MCF 10A (cell line): ENCODE measurements at places on chromosomes 5 and 9.
A peak's percentile ranks its signal among the peaks of the same experiment; 100 is the strongest.

DNA sequence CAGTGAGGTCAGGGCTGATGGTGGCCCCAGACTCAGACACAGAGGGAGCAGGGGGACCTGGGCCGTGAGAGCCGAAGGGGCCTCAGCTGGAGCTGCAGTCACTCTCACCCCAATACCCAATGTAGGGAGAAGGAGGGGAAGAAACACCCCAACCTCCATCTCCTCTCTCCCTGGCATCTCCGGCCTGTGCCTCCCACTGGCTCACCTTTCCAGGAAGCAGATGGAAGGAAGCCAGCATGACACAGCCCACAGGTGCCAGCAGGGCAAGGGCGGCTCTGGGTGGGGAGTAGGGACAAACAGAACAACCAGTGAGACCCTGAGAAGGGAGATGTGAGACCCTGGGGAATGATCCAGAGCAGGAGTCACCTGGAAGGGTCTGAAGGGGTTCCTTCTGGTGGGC lies 3.0 kb upstream of the CRB2 start:
- peak; percentile 31 for DNase-seq

- no peak for DNase-seq
These were observed 19.8 kb downstream of the GLT6D1 start for GRCh38 chr9:135619599-135619886.

- no peak for DNase-seq
These were observed 181.1 kb upstream of the CHD1 start for GRCh38 chr5:99109894-99110293.

DNA sequence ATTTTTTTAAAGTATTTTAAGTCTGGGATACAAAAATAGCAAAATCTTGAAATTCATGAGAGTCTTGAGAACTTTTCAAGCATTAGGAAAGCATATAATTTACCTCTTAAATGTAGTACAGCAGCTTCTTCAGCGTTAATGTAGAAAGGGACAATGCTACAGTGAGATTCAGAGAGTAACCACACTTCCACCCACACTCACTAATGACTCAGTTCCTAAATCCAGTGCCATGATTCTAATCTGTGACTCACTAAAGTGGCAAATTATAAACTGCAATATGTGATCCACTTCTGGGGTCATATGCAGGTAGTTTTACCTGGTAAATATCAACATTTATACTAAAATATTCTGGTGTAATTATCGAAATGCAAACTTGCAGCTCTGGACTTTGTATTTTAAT lies 434.5 kb upstream of the TUSC1 start:
- peak; percentile 42 for DNase-seq

DNA sequence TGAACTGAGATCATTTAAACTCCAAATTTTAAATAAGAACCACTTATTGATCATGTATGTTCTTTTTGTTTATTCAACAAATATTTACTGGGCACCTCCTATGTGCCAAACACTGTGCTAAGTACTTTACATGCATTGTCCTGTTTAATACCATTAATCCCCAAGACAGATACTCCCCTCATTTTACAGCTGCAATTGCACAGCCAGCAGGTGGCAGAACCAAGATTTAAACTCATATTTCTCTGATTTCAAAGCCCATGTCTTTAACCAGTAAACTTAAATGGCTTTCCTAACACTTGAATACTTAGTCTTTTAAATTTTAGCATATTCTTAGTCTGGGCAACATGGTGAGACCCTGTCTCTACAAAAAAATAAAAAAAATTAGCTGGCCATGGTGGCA lies 43.4 kb upstream of the KIAA1958 start:
- peak; percentile 24 for DNase-seq

GRCh38 chr5:137292461-137293027 lies 206.6 kb downstream of the SPOCK1 start:
- DNase-seq = no peak

GRCh38 chr5:163459462-163459818 lies 462 bp downstream of the NUDCD2 start:
- no peak for DNase-seq

GRCh38 chr5:1174122-1174936 lies 27.1 kb upstream of the SLC6A19 start:
- DNase-seq = peak; percentile 82

DNA sequence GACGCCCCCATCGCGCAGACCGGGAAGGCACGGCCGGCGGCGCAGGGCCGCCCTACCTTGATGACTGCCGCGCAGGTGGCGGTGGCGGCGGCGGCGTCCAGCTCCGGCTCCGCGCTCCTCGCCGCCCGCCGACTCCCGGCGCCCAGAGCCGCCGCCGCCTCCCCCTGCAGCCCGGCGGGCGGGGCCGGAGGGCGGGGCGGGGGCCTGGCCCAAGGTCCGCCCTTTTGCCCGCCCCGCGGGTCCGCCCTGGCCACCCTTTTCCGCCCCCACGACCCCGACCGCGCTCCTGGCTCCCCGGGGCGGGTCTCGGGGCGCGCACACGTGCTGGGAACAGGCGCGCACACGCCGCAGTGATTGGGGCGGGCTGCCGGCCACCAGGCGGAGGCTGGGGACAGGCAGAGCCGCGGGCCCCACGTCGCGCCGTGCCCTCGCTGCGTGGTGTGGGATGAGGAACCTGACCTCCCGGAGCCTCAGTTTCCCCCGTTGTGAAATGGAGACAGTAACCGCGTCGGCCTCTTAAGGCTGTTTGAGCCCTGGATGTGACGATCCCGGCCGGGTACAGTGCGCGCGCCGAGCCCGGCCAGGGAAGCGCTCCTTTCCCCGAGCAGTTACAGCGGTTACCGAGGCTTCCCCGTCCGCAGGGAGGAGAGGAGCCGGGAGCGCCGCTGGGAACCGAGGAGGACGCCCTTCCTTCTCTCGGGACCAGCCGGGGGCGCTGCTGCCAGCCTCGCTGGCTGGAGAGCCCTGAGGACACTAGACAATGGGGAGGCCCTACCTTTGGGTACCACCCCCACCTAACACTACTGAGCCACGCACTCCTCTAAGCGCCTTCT lies at the start of gene CORO2A:
CORO2A (minus strand) TSS at position 135 of the 833 bp plus-strand sequence. CDS start 34,977 bp downstream, outside the sequence.
- peak; percentile 80 for DNase-seq

GRCh38 chr9:98786750-98787510 lies 9.4 kb downstream of the ANKS6 start:
- DNase-seq = no peak

DNA sequence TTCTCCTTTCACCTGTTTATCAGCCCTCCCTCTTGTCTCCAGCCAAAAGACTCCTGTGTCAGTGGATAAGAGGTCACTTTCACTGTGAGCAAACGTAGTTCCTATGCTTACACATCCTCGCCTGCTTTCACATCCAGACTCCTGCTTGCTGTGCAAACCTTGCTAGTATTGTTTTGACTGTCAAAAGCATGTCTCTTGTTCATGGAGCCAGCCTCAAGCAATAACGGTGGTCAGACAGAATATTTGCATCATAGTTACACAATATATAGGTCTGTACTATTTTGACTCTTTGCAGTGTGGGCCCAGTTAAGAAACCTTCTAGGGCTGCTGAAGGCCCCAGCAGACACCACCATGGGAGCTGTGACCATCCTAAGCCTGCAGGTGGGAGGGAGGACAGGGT lies 420.0 kb downstream of the SEMA5A start:
- peak; percentile 27 for DNase-seq

- DNase-seq = peak; percentile 62
These were observed 8.7 kb upstream of the TRPC7 start for GRCh38 chr5:136374003-136374402.

- no peak for DNase-seq
These were observed 10.7 kb upstream of the PRXL2C start for GRCh38 chr9:96665789-96666188.

DNA sequence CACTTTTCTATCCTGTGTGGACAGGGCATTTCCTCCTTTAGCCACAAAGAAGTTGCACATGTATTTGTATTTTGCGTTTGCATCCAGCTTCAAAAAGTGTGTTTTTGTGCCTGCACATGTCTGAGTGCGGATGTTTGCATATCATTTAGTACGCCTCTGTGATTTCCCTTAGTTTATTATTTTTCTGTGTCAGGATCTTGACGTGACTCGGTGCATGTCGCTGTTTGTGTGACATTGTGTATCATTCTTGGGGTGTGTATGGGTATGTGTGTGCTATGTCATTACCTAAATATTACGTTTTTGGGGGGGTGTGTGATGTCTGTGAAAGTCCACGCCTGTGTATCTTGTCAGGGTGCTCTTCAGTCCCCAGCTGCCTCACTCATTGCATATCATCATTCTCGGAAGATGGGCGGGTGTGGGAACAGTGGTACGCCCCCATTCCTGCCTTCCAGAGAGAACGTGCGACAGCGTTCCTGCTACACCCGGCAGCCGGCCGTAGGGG lies 416 bp upstream of the PAIP2 start:
- DNase-seq = no peak

- no peak for DNase-seq
These were observed 75.7 kb upstream of the ZNF169 start for GRCh38 chr9:94183240-94183999.

- DNase-seq = no peak
These were observed 63.8 kb upstream of the COL15A1 start for GRCh38 chr9:98879963-98880310.

DNA sequence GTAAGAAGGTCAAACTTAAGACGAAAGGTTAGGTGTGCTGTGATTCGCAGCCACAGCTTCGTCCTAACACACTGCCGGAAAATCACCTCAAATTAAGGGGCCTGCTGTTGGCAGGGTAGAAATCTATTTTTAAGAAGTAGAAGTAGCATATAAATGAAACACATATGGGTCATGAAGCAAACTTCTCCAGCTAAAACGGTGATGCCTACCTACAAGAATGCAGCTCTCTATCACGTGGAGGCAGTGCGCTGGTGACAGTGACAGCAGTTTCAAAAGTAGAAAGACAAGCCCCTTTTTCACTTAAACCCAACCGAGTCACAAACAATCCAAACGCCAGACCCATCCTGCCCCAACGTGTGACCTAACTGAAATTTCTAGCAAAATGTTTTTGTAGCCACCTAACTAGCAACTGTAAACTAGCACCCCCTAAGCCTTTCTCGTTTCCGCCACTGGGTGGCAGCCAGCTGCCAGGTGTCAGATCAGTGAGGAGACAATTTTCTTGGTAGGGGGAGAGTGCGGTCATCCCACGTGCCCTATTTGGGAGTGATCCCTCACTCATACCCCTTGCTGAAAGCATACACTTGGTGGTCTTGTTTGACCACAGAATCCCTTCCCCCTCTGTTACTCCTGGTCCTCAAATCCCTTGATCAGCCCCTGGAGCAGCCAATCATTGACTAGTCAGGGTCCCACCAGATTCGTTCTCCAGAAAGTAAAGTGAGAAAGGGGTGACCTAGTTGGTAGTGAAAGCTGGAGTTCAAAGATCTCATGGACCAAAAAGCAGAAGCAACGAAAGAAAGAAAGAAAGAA lies 71.8 kb upstream of the MAMDC2 start:
- peak; percentile 73 for DNase-seq

DNA sequence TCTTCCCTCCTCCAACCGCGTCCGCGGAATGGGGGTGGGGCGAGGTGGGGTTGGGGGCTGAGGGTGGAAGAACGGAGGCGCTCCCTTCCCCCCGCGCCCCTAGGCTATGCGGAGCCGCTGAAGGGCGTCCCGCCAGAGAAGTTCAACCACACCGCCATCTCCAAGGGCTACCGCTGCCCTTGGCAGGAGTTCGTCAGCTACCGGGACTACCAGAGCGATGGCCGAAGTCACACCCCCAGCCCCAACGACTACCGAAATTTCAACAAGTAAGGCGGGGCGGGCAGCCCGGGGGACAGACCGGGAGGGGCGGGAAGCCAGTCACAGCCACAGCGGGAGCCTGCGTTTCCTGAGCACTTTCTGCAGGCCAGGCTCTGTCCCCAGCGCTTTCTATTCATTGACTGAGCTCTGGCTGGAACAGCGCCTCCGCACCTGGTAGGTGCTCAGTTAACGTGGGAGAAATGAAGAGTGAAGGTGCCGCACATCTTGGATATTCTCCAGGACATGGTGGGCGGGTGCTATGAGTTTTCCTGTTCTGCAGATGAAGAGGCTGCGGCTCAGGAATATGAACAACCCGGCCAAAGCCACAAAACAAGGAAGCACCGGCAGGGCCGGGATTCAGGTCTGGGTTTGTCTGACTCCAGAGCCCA lies 11.3 kb downstream of the MYOZ3 start:
- peak; percentile 65 for DNase-seq

- peak; percentile 84 for DNase-seq
These were observed at the start of gene LURAP1L for GRCh38 chr9:12774861-12775678. LURAP1L (plus strand) TSS chr9:12775020; CDS start chr9:12775716, 696 bp downstream.

GRCh38 chr9:107175041-107175440 lies 108.0 kb upstream of the RAD23B start:
- no peak for DNase-seq

GRCh38 chr5:178207183-178207916 lies 3.0 kb downstream of the HNRNPAB start:
- DNase-seq = peak; percentile 96

DNA sequence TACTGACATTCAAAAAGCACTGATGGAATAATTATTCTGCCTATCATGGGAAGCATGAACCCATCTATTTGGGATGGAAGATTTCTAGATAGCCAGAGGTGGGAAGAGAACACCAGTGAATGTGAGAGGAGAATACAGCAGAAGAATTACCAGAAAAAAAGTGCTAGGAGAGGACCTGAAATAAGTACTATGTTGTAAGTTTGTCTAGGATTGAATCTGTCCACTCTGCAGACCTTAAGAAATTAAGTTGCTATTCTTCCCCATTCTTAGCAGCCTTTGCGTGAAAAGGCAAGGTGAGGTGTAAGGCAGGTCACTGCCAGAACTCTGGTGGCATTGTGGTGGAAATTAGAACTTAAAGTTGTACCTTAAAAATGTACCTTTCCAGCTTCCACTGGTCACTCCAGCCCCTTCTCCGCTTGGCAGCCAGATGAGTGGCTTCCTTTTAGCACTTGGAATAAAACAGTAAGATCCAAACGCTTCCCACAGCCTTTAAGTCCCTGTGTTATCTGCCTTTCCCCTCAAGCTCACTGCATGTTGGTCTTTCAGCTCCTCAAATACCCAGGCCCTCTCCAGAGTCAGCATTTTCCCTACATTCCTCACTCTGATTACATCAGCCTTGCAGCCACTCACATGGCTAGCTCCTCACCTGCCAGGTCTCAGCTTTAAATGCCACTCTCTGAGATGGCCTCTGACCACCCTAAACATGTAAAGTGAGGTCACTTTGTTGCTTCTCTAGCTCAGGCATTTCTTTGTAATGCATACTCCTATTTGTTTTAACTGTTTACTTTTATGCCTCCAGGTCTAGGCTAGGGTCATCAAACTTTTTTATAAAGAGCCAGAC lies 253.0 kb downstream of the EPB41L4A start:
- DNase-seq = no peak

DNA sequence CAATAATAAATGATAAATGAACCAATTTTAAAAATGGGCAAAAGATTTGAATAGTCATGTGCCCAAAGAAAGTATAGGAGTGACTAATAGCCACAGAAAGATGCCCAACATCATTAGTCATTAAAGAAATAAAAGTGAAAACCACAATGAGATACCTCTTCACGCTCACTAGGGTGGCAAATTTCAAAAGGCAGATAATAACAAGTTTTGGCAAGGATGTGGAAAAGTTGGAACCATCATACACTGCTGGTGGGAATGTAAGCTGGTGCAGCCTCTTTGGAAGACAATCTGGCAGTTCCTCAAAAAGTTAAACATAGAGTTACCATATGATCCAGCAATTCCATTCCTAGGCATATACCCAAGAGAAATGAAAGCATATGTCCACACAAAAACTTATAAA lies 1819.8 kb downstream of the MAT2B start:
- peak; percentile 93 for DNase-seq

- DNase-seq = no peak
These were observed 9.7 kb upstream of the LRRC70 start for GRCh38 chr5:62568800-62569432.

- peak; percentile 90 for DNase-seq
These were observed 159.4 kb upstream of the NR3C1 start for GRCh38 chr5:143562935-143563334.
